Activated CD4-positive, alpha-beta T cell treated with anti-CD3 and anti-CD28 coated beads, Interleukin-2, amount 10 ng/mL, durations not matched to agents 24 days and 14 days (primary cell): ENCODE measurements at places on chromosomes 6 and 20. TPM values are rescaled to one million over a fixed set of nuclear protein-coding genes. Genes with fewer than 3 reads are reported as not detected.
A peak's percentile ranks its signal among the peaks of the same experiment; 100 is the strongest.

GRCh38 chr20:709423-709822 is 33.8 kb upstream of the SCRT2 start:
- peaks cover 25% of the 10 kb centered on the region for H3K27me3 ChIP-seq
- no peak overlapping the region for H3K4me3 ChIP-seq
- no peak overlapping the region for H3K27ac ChIP-seq
- H3K36me3 ChIP-seq, result peaks cover 2% of the 10 kb centered on the region
- no peak for DNase-seq

DNA sequence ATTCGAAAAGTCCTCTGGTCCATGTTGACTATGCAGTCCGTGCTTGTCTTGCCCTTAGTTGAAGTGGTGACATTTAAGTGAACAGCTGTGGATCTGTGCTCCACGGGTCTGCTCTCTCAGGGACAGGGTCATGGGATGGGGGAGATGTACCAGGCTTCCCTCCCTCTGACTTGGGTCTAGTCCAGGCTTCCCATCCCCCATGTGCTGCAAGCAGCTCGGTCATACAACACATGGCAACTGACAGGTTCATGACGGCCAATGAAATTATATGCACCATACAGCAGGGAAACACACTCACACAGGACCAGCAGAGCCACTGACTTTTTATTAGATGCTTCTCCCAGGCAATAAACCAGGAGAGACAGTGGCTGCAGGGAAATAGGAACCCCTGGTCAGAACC is 201.4 kb downstream of the PTPRT start:
- H3K27ac ChIP-seq, result no peak overlapping the region
- no peaks in the 10 kb centered on the region for H3K4me1 ChIP-seq
- no peaks in the 10 kb centered on the region for H3K36me3 ChIP-seq
- H3K27me3 ChIP-seq, result no peaks in the 10 kb centered on the region

- H3K4me1 ChIP-seq, result peaks cover 47% of the 10 kb centered on the region
- H3K4me3 ChIP-seq, result no peak overlapping the region
- peaks cover 17% of the 10 kb centered on the region for H3K36me3 ChIP-seq
Measured at GRCh38 chr20:49682278-49682677, 31.4 kb downstream of the B4GALT5 start.

DNA sequence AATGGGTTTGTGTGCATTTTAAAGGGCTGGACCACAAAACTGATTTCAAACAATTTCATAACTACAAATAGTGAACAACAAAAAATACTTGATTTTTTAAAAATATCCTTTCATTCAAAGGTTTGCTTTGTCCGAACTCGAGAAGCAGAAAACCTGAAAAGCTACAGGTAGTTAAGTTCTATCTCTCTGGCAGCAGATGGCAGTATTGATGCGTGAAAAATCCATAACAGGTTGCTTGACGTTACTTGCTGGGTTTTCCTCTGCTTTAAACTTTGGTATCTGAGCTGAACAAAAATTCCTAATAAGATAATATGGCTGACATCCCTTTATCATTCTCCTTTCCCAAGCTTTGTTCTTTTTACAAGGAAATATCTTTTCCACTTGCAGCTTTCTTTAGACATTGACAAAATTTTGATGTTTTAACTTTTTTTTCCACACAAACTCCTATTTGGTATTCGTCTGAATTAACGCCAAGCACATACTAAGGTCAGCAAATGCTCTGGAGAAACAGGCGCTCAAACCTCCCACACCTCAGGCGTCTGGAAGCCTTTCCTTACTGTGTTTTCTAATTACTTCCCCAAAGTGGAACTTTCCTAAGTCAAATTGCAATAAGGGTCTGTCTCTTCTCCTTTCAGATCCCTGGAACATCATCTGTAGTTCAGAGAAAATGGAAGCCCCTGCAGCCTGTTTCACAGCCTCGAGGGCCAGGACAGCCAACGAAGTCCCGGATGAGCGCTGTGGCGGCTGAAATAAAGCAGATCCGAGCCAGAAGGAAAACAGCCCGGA is 50.3 kb upstream of the GFRAL start:
- no peaks in the 10 kb centered on the region for H3K36me3 ChIP-seq
- no peak overlapping the region for H3K27ac ChIP-seq
- no peak overlapping the region for H3K4me3 ChIP-seq
- peak; percentile 58 for DNase-seq
- no peaks in the 10 kb centered on the region for H3K27me3 ChIP-seq

IL17F gene
- not detected in 2 replicates for total RNA-seq
